ENCODE measurements at places on chromosomes 13 and 19. TPM values are rescaled to one million over a fixed set of nuclear protein-coding genes. Genes with fewer than 3 reads are reported as not detected.
A peak's percentile ranks its signal among the peaks of the same experiment; 100 is the strongest.

DNA sequence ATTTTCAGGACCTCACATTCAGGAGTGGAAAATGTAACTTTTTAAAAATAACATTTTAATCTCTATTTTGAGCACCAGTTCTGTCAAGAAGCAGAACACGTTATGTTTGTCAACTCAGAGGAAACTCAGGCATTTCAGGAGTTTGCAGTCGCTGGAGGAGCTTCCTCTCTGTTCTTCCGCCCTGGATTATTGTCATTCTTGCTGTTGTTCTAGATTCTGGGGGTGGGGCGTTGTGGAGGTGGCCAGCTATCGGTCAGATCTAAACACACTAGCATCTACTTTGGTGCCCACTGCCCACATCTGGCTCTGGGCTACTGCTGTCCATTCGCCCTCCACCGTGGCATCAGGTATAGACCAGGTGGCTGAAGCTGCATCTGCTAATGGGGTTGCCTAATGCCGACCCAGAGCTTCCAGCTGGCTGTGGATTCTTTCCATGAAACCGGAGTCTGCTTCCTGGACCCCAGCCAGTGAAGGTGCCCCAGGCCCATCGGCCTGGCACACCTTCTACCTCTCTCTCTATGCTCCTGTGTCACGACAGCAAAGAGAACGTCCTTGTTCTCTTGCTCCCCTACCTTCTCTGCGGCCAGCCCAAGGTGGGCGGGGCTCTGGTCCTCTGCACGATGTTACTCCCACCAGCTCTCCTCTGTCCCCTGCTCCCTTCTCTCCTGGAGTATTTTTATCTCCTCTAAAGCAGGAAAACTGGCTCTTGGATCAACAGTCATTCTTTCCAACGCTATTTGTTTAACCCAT is 36.7 kb upstream of the DGKH start:
- no peak for DNase-seq

Gene ZNF761
- 18.8 TPM for total RNA-seq

- no peak for DNase-seq
Observed at GRCh38 chr13:36629057-36629385, 44.8 kb upstream of the SERTM1 start.

- no peak for DNase-seq
Observed at GRCh38 chr13:102584434-102584833, 12.4 kb upstream of the TPP2 start.

GRCh38 chr19:1276628-1277022 is 1.3 kb downstream of the FAM174C start:
- no peak for DNase-seq

DNA sequence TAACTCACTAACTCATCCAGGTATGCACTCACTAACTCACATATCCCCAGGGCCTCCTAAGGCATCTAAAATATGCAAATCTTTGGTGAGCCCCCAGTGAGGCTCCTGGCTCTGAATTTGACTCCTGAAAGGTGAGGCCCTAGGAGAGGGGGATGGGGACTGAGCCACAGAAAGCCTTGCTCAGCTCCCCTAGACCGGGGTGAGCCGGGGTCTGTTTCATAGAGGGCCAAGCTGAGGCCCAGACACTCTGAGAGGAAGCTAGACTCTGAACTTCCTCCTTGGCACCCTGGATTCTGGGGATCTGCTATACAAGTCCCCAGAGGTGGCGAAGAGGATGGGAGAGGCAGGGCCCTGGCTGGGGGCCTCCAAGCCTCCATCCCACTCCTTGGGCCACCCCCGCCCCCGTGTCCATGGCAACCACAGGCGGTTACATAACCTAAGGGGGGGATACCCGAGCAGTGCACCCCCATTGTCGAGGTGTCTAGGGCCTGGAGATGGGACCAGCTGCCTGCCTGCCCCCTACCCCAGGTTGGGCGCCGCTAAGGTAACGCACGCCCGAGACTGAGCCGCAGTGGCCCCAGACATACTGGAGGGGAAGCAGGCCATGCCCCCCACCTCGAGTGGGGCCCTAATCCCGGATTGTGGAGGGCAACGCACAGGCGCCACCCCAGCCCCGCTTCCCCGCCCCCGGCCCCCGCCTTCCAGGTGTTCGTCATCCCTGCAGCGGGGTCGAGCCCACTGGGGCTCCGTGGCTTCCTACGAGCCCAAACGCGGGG is 646 bp downstream of the ABHD8 start:
- no peak for DNase-seq

Gene CNFN
- total RNA-seq = not detected

Gene USHBP1
- 0.82 TPM for total RNA-seq

- DNase-seq = peak; percentile 79
Observed at GRCh38 chr19:51394050-51394836, 3.9 kb upstream of the C19orf84 start.

Gene SIGLEC6
- not detected for total RNA-seq

GRCh38 chr13:60230593-60230992 is 66.9 kb upstream of the DIAPH3 start:
- no peak for DNase-seq
